ENCODE measurements at places on chromosomes 13 and 19.

GRCh38 chr13:97896446-97896845 is 57.0 kb upstream of the IPO5 start:
- no peak for DNase-seq

DNA sequence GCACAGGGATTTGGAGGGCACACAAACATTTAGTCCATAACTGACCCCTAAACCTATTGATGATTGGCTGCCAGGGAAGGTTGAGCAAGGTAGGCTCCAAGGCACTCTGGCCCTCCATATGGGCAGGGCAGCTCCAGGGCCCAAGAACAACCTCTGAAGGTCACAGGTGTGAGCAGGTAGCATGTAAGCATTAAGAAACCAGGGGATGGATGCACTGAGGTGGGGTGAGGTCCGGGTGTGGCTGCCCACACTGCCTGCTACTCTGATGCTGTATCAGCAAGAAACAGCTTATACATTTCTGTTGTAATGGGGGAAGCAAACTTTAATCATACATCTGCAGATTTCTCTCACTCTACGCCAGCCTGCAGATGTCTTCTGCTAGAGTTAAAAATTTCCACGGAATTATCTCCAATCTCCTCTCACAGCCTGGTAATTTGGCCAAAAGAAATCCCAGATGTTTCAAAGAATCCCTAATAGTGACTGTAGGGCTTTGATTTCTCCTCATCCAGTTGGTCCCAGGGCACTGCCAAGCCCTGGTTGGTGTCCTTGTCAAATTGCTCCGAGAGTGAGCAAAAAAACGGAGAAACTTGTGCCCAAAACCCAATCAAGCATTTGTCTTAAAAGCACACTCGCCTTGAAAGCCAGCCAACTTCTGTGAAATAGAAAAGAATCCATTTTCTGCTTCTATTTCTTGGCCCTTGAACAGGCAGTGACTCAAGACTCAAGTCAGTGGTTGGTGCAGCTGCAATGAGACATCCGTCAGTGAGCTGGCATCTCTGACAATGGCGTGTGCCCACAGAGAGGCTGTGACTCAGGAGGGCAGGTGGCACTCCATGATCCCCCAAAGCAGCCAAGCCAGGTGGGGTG is 72.5 kb upstream of the MRI1 start:
- DNase-seq, result no peak

DNA sequence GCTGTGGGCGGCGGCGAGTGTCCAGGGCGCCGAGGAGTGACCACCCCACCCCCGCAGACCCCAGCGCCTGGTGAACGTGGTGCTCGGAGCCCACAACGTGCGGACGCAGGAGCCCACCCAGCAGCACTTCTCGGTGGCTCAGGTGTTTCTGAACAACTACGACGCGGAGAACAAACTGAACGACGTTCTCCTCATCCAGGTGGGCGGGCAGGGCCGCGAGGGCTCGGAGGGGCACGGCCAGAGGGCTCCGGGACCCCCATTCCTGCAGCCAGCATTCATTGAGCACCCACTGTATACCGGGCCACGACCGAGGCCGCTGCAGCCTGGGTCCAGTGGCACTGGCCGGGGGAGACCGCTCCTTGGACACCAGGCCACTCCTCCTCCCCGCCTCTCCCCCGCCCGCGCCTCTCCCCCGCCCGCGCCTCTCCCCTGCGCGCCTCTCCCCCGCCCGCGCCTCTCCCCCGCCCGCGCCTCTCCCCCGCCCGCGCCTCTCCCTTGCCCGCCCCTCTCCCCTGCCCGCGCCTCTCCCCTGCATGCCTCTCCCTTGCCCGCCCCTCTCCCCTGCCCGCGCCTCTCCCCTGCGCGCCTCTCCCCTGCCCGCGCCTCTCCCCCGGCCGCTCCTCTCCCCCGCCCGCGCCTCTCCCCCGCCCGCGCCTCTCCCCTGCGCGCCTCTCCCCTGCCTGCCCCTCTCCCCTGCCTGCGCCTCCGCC is 3.2 kb downstream of the PRTN3 start:
- DNase-seq, result no peak

GRCh38 chr13:86201477-86201876 is 402.3 kb upstream of the SLITRK6 start:
- no peak for DNase-seq

GRCh38 chr19:33254245-33254824 is 28.7 kb upstream of the SLC7A10 start:
- no peak for DNase-seq

DNA sequence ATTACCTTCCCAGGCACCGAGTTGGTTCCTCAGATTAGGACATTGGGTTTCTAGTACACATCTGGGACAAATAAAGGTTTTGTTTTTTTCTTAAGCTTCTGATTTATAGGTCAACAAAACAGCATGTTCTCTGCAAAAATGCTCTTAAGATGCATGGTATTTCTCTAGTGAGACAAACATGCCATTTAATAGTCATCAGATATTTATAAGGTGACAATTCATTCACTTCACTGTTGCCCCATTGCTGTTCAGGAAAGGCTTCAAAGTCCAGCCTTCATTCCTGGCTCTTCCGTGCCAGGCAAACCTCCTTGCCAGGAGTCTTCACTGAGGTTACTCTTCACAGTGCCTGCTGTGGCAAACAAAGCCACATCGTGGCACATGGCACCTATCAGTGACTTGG is 156.3 kb upstream of the FNDC3A start:
- DNase-seq, result no peak

All from activated naive CD8-positive, alpha-beta T cell treated with anti-CD3 and anti-CD28 coated beads for 36 hours (primary cell).